ENCODE measurements at places on chromosomes 2 and 18. TPM values are rescaled to one million over a fixed set of nuclear protein-coding genes. Genes with fewer than 3 reads are reported as not detected.

FAM98A gene
- 111 TPM for total RNA-seq

MAP3K19 gene
- not detected for total RNA-seq

TSPYL6 gene
- total RNA-seq: not detected

MRPL44 gene
- total RNA-seq: 46.7 TPM

SLC16A14 gene
- total RNA-seq: 2.1 TPM

IGFBP5 gene
- 2.9 TPM for total RNA-seq
